Glomerular endothelial cell (primary cell): ENCODE measurements at places on chromosomes 13 and 19. TPM values are rescaled to one million over a fixed set of nuclear protein-coding genes. Genes with fewer than 3 reads are reported as not detected.

DNA sequence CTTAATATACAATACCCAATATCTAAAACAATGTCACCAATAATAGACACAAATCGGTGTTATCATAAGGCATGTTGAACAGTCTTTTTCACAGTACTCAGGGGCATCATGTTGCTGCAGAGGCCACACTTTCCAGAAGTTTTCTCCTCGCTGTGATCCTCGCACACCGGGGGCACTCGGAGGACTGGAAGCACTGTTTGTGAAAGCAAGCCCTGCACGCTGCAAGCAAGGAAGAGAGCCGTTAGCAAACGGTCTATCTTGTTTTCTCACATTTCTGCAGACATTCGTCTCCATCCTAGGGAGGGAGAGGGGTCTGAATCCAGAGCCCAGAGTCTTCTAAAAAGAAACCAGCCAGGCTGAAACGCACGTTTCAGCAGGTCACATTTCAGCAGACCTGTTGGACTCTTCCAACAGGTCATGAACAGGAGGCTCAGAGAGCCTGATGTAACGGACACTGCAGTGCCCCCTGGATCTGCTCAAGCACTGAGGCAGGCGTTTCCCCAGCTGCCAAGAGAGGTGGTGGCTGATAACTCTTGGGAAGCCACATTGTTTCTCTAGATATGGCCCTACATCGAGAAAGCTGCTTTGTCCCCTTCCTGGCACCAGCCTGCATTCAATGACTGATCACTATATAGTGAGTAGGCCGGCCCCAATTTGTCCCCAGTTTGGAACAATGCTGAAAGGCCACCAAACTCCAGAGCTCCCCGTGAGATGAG lies 43.6 kb downstream of the RUBCNL start:
- no peak for DNase-seq

DNA sequence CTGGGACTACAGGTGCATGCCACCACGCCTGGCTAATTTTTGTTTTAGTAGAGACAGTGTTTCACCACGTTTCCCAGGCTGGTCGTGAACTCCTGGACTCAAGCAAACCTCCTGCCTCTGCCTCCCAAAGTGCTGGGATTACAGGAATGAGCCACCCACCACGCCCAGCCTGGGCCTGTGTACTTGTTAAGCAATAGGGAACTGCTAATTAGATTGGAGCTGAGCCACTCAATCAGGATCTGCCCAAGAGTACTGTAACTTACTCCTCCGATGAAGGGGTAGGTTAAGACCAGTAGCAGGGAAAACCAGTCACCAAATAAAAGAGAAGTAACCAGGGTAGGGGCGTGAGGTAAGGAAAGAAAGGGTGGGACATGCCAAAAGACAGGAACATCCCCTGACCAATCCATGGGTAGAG lies 2.3 kb downstream of the DDX39A start:
- no peak for DNase-seq

DNA sequence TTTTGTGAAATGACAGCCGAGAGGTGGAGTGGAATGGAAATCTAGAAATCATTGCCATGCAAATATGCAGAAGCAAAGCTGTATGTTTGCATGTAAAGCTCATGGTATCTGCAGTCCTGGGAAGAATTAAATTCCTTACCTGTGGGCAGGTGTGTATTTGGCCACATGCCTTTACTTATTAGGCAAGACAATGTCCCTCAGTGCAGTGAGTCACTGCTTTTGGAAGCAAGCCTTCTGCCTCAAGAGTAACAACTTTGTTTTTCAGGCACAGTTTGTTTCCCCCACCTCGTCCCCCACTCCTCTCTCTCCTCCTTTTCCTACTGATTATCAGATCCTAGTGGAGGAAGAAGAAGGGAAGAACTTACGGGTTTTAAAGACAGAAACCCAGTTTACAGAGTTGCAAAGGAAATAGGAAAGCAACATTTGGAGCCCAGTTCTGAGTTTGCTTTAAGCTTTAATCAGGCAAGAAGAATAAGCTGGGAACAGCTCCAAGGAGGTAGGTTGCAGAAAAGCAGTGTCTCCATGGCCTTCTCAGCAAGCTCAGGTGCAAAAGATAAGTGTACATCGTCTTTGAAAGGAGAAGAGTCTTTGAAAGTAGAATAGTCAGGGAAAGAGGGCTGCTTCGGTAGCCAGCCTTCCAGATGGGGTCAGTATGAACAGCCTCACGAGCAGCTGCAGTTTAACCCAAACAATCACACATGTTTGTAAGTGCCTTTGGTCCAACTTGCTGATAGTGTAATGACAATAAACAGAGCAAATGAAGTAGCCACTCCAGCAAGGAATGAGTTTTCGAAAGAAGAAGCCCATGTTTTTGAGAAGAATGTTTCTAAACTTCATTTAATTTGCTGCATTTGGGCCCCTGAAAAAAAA lies 190.1 kb downstream of the KLF5 start:
- no peak for DNase-seq

KCNN4 gene
- total RNA-seq = 0.10 and 0.23 TPM in 2 replicates

KCTD4 gene
- total RNA-seq = 0.44 TPM in 1 of 2 replicates, not detected in the other

- no peak for DNase-seq
Observed at GRCh38 chr19:8304841-8305621, 3.1 kb downstream of the CD320 start.

ACP7 gene
- not detected in 2 replicates for total RNA-seq

NAPSA gene
- total RNA-seq = 0.10 and 0.70 TPM in 2 replicates

DNA sequence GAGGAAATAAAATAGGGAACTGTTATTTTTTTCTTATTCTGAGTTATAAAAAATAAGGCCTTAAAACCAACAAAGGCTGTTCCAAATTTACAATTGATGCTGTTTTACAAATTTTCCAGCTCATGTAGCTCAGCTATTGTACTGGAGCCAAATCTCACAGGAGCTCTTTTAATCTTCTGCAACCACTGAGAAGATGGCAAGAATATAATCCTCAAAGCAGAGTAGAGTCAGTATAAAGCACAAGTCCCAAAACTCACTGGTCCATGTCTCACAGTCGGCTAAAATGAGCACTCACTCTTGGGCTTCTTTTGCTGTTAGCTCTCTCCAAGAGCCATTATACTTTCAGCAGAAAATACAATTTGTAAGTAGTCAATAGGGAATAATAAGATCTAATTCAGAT lies 1074.4 kb upstream of the PRR20A start:
- no peak for DNase-seq

DNA sequence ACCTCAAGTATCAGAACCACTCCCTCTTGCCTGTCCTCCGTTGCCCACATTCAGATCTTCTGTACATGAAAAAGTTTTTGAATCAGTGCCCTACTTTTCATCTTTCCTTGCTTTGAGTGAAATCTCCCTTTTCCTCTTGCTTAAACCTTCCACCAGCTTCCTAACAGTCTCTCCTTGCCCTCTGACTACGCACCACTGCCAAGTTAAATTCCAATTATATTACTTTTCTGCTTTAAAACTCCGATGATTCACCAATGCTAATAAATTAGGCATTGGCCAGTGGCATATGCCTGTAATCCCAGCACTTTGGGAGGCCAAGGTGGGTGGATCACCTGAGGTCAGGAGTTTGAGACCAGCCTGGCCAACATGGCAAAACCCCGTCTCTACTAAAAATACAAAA lies 30.7 kb upstream of the RFXAP start:
- DNase-seq = no peak

- DNase-seq = no peak
Observed at GRCh38 chr13:108269601-108270328, at the start of gene TNFSF13B. Gene TNFSF13B (plus strand): TSS chr13:108269718. CDS start chr13:108269896, 178 bp downstream.

LILRB3 gene
- not detected in 2 replicates for total RNA-seq

DNA sequence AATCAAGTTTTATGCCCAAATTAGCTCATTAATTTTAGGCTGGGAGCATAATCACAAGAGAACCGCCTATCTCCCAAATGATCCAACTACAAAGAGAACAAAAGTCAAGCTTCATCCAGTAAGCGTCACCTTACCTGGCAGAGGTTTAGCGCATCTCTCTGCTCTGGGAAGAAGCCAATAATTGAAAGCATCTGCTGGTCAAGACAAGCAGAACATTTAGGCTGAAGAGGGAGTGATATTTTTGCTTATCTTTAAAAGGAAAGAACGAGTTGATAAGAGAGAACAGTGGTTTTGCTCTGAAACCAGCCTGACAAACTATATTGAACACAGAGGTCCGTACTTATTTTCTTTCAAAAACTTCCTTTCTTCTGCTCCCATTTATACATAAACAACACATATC lies 242.1 kb downstream of the ENOX1 start:
- DNase-seq = no peak

PSG2 gene
- total RNA-seq = not detected in 2 replicates

DNA sequence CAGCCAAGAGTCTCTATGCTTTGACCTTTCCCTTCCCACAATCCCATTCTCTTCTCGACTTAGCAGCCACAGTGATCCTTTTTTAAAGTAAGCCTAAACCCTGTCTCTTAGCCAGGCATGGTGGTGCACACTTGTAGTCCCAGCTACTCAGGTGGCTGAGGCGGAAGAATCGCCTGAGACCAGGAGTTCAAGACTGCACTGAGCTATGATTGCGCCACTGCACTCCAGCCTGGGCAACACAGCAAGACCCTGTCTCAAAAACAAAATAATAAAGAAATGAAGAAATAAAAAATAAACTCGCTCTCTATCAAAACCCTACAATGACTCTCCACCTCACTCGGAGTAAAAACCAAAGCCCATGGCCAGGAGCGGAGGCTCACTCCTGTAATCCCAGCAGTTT lies 14.7 kb downstream of the TEX101 start:
- no peak for DNase-seq

ADPRHL1 gene
- 1.1 and 1.3 TPM in 2 replicates for total RNA-seq

DNA sequence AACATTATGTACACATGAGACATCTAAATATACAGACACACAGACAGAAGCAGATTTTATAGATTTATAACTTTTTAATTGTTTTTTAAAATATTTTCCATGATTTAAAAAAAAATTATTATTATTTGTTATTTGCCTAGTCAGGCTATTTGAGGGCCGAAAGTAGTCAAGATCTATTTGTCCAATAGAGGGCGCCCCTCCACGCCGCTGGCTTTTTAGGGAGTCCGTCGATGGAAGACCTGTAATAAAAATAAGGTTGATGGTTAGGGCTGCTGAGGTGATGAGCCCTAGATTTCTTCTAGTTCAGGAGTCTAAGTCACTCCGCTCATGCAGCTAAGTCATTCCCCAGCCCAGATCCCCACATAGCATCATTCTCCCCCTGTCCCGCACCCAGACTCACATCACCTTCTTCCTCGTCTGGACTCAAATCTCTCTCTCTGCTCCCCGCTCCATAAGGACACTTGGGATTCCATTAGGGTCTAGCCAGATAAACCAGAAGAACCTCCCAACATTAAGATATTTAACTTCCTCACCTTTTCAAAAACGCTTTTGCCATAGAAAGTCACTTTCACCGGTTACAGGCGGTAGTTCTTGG lies 33.9 kb upstream of the CEACAM21 start:
- no peak for DNase-seq

DNA sequence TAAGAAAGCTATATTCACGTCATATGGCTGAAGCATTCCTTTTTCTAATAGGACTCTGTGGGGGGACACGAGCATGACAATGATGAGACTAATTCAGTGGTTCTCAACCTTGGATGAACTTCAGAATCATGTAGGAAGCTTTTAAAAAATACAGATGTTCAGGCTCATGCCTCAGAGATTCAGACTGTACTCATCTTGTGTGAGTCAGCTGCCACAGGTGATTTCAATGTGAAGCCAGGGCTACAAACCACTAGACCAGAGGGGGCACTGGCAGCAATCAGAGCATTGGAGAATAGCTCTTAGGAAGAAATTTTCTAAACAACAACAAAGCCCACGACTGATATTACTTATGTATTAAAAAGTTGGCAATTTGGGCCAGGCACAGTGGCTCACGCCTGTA lies 91.7 kb downstream of the SERP2 start:
- DNase-seq = no peak

DNA sequence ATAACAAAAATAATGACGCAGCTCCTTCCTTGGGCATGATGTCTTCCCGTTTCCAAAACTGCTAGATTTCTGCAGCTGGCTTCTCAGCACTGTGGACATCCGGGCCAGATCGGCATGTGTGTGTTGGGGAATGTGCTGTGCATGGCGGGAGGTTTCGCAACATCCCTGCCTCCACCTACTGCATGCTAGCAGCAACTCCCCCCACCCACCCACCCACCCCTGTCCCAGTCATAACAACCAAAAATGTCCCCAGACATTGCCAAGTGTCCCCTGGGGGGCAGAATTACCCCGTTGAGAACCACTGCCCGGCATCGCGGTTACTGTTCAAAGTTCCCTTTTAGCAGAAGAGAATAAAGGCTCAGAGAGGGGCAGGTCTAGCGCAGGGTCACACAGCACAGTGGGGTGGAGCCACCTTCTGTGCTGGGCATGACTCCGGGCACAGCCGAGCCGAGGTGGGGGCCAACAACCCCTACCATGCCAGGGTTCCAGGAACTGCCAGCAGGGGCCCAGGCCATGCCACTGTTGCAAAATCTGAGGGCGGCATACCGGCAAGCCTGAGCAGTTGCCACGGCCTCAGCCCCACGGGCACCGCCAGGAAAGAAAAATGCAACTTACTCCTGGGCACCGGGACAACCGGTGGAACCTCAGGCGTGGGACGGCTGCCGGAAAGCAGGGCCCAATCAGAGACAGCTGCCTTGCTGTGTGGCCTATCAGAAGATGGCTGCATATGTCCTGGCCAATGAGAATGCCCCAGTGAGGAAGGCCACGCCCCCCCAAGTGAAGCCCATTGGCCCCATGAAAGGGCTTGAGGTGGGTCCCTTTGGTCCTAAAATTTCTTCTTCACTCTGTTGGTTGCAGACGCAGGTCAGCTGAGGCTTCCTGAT lies 22.5 kb upstream of the NFIC start:
- no peak for DNase-seq

SGCG gene
- not detected in 2 replicates for total RNA-seq

GRCh38 chr19:28489776-28490175 lies 723.2 kb downstream of the UQCRFS1 start:
- DNase-seq = no peak

KLK15 gene
- total RNA-seq = not detected in 2 replicates

ATXN8OS gene
- total RNA-seq = not detected in 2 replicates

DNA sequence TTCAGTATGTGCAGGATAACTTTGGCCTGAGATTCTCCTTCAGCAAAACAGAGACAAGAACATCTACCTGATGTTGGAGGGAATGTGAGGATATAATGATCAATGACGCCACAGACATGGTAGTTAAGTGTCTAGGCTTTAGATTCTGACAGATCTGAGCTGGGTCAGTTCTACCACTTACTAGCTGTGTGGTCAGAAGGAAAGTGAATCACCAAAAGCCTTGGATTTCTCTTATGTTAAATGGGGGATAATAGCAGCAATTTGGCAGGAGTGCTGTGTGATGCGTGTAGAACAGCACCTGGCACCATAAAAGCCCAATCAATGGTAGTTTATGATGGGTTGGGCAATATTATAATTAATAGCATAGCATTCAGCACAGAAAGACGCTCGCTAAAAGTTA lies 41.7 kb downstream of the RXFP2 start:
- no peak for DNase-seq

DNA sequence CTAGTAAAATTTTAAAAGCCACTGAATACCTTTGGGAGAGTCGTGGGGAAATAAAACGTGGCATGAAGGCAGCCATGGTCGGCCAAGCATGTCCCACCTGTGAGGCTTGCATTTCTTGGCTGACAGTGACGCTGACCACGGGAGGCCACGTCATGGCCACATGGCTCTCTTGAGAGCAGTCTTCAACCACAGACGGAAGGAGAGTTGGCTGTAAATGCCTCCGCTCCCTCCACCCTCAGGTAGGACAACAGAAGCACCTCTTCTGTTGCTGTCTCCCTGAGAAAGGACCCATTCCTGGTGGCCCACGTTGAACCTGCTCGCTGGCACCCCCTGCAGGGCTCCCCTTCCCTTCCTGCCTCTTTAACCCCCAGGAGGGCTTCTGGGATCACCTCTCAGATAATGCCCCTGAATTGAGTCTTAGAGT lies 10.6 kb upstream of the LRRC25 start:
- no peak for DNase-seq

CDX2 gene
- not detected in 2 replicates for total RNA-seq
